CD8-positive, alpha-beta memory T cell (primary cell): ENCODE measurements at places on chromosomes 16 and 17. TPM values are rescaled to one million over a fixed set of nuclear protein-coding genes. Genes with fewer than 3 reads are reported as not detected.

The TGFB1I1 gene
- not detected for polyA plus RNA-seq

The TCAP gene
- not detected for polyA plus RNA-seq

The CASKIN1 gene
- polyA plus RNA-seq, result not detected

The WDR81 gene
- 20.4 TPM for polyA plus RNA-seq

The CPNE7 gene
- polyA plus RNA-seq, result 12.9 TPM

The KRT25 gene
- not detected for polyA plus RNA-seq

The ARL4D gene
- polyA plus RNA-seq, result 1.9 TPM

The COG8 gene
- polyA plus RNA-seq, result 42.3 TPM

The ZFPM1 gene
- polyA plus RNA-seq, result 0.71 TPM

The PAGR1 gene
- 53.1 TPM for polyA plus RNA-seq

The CD79B gene
- polyA plus RNA-seq, result 36.9 TPM

The MRPS34 gene
- 155 TPM for polyA plus RNA-seq

The HERPUD1 gene
- 107 TPM for polyA plus RNA-seq

The ABCC11 gene
- polyA plus RNA-seq, result not detected
